IgD-negative memory B cell (primary cell): ENCODE measurements at places on chromosomes 1 and 21. TPM values are rescaled to one million over a fixed set of nuclear protein-coding genes. Genes with fewer than 3 reads are reported as not detected.

CELA3A gene
- not detected for polyA plus RNA-seq

VWA5B1 gene
- not detected for polyA plus RNA-seq

FNDC5 gene
- not detected for polyA plus RNA-seq

SLC19A1 gene
- 15.2 TPM for polyA plus RNA-seq

DMBX1 gene
- polyA plus RNA-seq: not detected

CLCA1 gene
- not detected for polyA plus RNA-seq

RXFP4 gene
- polyA plus RNA-seq: 0.78 TPM

RSRP1 gene
- polyA plus RNA-seq: 56.0 TPM

ARHGEF10L gene
- not detected for polyA plus RNA-seq

AMPD1 gene
- 0.21 TPM for polyA plus RNA-seq

VHLL gene
- not detected for polyA plus RNA-seq

PAX7 gene
- polyA plus RNA-seq: not detected

SERPINC1 gene
- not detected for polyA plus RNA-seq

CYP4A22 gene
- polyA plus RNA-seq: not detected

C1orf185 gene
- polyA plus RNA-seq: not detected

ZNF695 gene
- 0.36 TPM for polyA plus RNA-seq

CHI3L1 gene
- polyA plus RNA-seq: not detected

CLIC6 gene
- 0.08 TPM for polyA plus RNA-seq
